ENCODE measurements at places on chromosomes 3 and 15.

DNA sequence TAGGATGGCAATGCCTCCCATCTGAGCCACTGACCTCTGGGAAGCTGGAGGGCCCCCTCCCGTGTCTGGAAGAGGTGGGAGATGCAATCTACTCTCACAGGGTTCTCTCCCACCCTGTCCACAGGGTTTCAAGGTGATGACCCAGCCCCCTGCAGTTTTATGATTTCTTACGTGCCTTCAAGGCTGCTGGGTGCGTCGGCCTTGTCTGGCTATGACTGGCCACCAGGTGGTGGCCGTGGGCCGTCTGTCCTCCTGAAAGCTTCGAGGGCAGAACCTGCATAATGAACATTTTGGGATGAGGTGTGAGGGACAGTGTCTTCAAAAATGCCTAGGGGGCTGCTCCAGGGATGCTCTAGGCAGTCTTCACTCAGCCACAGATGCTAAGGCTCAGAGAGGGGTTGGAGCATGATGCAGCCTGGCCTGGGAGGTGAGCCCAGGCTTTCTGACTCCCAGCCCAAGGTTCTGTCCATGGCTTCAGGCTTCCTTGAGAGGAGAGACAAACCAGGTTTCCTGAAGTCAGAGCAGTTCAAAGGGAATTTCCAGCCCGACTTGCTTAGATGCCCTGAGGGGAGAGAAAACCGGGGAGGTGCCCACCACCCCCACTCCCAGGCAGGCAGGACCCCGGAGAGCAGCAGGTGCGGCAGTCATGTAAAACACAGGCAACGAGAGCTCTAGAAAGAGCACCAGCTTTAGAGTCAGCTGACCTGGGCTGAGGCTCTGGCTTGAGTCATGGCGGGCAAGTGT, 18.7 kb downstream of the ISG20 start:
- DNase-seq = no peak

GRCh38 chr3:52983336-52983807, 62.5 kb downstream of the SFMBT1 start:
- peak; percentile 46 for DNase-seq

DNA sequence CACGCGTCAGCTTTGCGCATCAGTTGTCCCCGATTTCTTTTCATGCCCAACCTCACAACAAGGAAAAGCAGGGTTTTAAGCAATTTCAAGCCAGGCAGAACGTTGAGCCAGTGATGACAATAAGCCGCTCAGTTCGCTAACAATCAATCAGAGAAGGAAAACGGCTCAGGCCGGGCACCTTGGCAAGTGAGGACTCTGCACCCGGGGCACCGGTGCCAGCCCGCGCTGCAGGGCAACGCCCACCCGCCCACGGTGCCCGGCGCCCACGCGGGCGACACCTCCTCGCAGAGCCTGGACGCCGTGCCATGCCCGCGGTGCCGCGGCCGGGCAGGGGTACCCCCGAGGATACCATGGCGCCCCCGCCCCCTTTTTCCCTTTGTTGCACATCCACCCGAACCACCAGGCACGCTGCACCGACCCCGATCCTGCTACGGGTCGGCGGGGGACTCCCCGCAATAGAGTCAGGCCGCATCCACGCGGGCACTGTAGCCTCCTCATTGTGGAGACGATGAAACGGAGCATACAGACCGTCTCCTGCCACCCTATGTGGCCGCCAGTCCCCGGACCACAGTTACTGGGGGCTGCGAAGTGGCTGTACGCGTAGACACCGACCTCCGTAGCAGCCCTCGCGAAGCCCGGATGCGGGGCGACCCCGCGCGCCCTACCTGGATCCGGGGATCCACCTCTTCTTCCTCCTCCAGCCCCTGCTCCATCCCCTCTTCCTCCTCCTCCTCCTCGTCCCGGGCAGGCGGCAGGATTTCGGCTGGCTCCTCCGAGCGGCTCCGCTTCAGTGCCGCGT, 581 bp downstream of the SH3BP5 start:
- DNase-seq = peak; percentile 26

DNA sequence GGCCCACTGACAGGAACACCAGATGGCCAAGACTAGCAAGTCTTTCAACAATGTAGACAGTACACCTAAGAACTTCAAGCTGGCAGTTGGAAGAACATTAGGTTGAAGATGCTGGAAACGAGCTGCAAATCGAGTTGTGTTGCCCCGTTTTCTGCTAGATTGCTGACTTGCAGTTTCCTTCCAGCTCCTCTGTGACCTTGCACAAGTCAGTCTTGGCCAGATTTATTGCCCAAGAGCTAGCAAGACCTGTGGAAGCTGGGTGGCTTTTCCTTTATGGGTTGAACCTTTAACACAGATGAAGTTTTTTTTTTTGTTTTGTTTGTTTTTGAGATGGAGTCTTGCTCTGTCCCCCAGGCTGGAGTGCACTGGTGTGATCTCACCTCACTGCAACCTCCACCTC, 2.9 kb upstream of the RBM6 start:
- no peak for DNase-seq

- no peak for DNase-seq
Observed at GRCh38 chr15:55494931-55495330, 13.1 kb downstream of the DNAAF4 start.

- DNase-seq = no peak
Observed at GRCh38 chr3:123792473-123793201, 91.5 kb downstream of the MYLK start.

DNA sequence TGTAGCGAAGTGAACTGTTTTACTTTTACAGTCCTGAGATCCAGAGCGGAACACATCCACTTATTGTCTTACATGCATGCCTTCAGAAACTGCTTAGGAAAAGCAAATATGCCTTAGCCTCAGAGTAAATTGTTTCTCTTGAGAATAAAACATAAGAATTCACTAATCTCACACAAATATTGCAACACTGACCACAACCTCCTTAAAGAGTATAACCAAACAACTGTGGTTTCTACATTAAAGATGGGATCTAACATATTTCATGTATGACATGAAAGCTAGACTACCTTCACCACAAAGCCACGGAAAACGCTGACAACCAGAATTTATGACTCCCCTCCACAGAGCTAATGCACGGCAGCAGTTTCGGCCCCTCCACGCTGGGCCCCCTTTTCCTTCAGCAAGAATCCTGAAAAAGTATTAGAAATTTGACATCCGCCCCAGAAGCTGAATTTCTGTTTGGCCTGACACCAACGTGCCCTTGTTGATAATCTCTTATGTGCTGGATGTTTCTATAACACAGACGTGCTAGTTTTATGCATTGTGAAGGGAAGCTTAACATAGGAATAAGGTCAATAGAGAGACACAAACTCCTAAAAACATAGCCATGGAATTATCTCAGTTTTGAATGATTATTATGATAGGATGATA, 84.6 kb downstream of the GREM1 start:
- DNase-seq = no peak

GRCh38 chr3:71345429-71346040, 238.0 kb downstream of the FOXP1 start:
- no peak for DNase-seq
